CD8-positive, alpha-beta memory T cell (primary cell): ENCODE measurements at places on chromosomes 5 and 9.
A peak's percentile ranks its signal among the peaks of the same experiment; 100 is the strongest.

DNA sequence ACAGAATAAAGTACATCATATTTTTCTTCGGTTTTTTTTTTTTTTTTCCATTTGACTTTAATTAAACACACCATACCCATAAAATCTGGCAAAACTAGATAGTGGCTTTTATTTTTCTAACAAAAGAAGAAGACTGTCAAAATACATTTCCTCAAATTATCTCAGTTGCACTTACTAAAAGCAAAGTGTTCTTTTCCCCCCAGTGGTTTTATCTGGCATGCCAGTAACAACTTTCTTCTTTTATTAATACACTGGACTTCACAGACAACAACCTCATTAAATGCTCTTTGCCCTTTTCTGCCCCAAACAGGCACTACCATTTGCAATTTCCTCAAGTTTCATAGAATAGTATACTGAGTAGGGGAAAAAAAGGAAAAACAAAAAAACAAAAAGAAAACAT is 1792.3 kb downstream of the EFNA5 start:
- DNase-seq: no peak

DNA sequence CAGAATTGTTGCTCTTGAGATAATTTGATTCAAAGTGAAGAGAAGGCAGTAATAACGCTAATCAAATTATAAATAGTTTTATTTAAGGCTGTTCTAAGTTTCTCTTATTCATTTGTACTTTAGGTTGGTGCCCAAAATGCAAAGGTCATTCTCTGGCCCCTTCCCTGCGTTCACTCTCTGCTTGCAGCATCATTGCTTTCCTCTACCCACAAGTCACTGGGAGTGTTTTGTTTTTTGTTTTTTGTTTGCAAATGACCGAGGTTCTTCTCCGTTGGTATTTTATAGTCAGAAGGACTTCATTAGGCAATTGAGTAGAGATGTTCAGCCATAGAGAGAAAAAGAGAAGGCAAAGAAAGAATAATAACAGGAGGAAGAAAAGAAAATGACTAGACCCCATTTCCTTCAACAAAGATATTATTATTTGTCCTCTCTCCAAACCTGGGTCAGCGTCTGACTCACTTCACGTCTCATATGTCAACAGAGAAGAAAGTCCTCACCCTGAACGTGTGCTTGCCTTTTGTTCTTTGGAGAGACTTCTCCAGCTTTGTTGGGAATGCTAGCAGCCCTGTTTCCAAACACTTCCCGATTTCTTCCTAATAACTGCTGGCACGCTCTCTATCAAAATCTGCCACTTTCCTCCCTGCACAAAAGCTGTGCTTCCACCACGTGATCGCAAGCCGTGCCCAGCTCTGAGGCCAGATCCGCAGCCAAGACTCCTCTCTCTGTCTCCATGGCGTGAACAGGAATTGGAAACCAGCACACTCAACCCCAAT is 119.8 kb downstream of the EBF1 start:
- no peak for DNase-seq

- DNase-seq: no peak
These were observed 207.0 kb downstream of the MEF2C start for GRCh38 chr5:88675708-88676636.

DNA sequence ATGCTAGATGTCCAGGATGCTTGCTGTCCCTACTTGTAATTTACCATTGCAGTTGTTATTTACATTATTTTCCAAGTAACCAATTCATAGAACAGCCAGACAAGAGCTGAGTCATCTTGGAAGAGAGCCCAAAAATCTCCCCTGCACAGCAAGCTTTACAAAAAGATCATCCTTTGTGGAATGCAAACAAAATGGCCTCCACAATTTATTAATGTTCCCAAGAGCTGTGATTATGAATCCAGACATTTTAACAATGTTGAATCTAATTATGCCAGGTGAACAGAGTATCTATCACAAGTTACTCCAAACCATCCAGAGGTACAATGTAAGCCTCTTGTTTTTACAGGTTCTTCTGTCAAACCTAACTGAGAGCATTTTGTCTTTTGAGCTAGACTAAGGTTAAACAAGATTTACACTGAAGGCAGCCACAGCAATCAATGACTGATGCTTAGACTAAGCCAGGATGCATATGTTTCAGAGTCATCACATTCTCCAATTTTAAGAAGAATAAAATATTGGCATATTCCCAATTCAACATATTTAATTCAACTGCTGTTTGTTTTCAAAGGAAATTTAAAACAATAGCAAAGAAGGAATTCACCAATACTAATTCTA is 95.3 kb upstream of the SLC12A2 start:
- no peak for DNase-seq

GRCh38 chr9:125262294-125262991 is 817 bp downstream of the GAPVD1 start:
- no peak for DNase-seq

DNA sequence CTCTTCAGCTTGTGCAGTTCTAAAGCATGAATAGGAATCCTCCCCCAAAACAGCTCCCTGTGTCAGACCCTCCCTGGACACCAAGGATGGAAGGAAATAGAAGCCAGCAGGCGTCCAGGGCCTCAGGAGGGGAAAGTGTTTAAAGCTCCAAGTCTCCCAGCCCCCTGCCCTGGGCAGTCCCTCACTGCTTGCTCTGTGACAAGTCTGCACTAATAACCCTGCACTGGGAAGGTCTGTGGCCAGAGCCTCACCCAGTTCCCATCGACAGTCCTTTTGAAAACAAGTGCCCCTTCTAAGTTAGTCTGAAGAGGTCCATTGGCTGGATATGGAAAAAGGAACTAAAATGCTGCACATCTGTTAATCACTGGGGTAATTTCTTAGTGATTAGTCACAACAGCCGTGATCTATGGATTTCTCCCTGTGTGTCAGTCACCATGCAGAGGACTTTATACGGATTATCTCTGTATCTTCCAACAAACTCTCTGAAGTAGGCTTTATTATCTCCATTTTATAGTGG is 195.3 kb downstream of the FBXL7 start:
- no peak for DNase-seq

DNA sequence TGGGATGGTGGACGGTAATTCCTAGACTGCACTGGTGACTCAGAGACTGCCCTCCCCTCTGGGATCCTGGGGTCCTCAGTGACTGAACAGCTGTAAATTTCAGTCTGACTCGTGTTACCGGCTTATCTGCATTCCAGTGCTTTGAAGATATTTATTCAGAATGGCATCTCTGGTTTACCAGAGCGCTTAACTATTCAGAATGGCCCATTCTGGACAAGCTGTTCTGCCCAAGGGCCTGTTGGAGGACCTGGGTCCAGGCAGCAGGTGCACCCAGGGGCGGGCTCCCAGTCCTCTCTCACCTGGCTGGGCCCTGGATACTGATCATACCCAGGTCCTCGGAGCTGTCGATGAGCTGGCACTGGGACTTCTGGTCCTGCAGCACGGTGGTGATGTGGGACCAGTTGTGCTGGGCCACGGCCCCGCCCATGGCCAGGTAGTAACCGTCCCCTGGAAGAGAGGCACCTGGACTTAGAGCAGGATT is 48.0 kb downstream of the SARDH start:
- DNase-seq: peak; percentile 44

- no peak for DNase-seq
These were observed 13.5 kb upstream of the TTLL11 start for GRCh38 chr9:122106576-122106975.

DNA sequence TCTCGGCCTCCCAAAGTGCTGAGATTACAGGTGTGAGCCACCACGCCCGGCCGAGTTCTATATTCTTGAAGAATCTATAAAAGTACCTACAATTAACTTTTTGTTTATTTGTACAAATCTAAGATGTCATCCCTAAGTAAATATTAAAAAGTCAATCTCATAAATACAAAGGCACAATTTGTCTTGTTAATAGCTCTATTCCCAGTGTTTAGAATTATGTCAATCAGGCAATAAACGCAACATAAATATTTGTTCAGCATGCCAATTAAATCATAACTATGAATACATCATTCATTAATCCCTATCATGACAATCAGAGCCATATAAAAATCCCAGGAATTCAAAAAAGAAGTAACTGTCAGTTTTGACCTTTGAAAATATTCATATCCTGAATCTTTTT is 68.9 kb upstream of the CDH18 start:
- no peak for DNase-seq

DNA sequence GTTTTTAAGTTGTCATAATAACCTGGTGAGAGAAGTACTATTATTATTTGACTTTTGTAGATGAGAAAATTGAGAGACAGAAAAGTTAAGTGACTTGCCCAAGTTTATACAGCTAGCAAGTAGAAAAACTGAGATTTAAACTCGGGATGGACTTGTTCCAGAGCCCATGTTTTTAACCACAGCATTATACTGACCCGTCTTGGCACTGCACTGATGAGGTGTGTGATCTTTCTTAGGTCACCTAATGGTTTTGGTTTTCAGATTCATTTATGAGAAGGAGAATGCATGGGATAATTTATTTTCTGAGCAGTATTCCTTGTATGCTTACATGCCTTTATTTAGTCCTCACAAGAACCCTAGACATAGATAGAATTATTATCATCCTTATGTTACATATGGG is 201.8 kb upstream of the CDKN2B start:
- no peak for DNase-seq

- DNase-seq: no peak
These were observed 526.1 kb downstream of the TLR4 start for GRCh38 chr9:118230329-118230728.
